ENCODE measurements at places on chromosomes 7 and 10.

GRCh38 chr10:62671104-62671503 lies 133.4 kb upstream of the ADO start:
- DNase-seq = no peak

GRCh38 chr10:29701306-29701705 lies 66.5 kb upstream of the SVIL start:
- no peak for DNase-seq

- no peak for DNase-seq
Observed at GRCh38 chr10:100978121-100978900, 9.0 kb downstream of the MRPL43 start.

DNA sequence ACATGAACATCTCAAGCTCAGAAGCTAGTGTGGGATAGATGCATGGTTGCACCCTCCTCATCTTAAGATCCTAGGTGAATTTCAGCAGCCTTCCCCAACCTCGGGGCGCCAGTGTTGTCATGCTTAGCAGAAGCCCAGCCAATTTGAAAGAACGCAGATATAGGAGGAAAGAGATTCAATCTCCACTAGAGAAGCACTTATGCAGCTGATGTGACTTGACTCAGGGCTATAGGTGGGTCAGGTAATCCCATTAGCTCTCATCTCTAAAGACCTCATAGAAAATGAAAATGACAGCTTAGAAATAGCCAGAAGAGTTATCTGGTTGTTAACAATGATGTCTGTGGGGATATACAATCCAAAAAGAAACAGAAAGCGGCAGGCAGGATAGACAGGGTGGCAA lies 310.5 kb downstream of the GPAM start:
- DNase-seq = no peak

DNA sequence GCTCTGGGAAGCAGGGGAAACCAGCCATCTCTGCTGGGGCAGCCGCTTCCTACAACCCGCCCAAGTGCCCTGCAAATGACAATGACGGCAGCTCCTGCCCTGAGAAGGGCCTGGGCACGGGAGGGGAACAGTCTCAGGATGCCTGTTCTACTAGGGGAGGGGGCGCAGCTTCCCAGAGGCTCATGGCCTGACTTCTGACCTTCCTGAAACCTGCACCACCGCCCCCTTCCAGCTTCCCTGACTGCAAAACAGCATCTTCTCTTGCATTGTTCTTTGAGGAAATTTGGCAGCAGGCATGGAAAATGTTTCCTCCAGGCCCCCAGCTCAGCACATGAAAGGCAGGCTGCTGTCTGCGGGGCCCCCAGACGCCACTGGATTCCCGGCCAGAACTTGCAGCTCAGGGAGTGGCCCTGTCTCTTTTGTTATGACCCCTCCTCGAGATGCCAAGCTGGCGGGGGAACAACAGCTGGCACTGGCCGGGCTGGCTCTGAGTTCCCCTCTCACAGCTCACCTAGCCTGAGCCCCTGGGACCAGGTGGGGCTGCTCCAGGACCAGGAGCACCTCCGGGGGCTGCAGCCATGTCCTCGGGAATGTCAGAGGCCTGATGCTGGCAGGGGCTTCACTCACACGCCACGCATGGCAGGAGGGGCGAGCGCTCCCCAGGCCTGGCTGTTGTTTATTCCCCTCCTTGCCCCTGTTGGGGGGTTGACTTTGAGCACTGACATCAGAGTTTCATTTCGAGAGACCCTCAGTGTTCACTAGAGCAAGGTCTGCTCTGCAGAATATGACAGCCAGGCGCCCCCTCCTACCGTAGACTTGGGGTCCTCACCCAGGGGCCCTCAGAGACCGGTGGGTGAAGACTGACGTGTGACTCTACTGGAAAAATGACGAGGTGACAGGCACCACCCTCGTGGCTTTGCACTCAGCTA lies 62.7 kb downstream of the CALML3 start:
- DNase-seq = no peak

DNA sequence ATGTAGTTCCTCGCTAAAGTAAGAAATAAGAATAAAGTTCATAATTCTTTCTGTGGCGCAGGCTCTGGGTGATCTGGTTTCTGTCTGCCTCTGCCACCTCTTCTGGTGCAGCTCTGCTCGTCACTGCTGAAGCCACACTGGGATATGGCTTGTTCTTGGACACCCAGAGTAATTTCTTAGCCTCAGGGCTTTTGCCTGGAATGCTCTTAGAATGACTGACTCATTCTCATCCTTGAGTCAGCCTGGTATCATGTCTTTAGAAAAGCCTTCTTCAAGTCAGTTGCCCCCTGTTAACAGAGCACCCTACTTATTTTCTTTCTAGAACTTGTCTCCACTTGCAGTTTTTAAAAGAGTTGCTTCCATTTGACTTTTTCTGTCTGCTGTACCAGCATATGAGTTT lies 2.0 kb downstream of the ZSCAN25 start:
- DNase-seq = peak; percentile 73

- no peak for DNase-seq
Observed at GRCh38 chr7:114150689-114151088, 231.9 kb upstream of the PPP1R3A start.

DNA sequence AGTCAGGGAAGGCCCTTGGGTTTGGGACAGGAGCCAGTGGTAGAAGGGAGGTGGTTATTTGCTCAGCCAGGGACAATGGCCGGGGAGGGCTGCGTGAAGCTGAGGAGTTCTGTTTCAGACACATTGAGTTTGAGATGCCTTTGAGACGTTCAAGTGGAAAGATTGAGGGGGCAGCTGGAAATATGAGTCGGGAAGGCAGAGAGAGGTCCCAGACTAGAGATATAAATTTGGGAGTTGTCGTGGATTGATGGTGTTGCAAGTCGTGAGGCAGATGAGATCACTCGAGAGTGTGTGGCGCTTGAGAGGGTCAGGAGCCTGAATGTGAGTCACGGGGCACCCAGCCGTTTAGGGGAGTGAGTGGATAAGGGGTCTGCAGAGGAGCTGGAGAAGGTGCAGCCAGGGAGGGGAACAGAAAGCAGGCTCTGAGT lies 73.3 kb downstream of the ZMIZ1 start:
- DNase-seq = peak; percentile 45

DNA sequence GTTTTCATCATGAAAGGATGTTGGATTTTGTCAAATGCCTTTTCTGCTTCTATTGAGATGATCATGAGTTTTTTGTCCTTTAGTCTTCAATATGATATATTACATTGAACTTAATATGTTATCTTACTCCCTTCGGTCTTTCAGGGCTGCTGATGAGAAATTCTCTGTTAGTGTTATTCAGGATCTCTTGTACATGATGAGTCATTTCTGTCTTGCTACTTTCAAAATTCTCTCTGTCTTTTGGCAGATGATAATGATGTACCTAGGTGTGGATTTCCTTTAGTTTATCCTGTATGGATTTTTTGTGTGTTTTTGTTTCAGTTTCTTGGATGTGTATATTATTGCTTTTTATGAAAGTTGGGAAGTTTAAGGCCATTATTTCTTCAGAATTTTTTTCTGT lies 320.9 kb upstream of the NPSR1 start:
- DNase-seq = no peak

DNA sequence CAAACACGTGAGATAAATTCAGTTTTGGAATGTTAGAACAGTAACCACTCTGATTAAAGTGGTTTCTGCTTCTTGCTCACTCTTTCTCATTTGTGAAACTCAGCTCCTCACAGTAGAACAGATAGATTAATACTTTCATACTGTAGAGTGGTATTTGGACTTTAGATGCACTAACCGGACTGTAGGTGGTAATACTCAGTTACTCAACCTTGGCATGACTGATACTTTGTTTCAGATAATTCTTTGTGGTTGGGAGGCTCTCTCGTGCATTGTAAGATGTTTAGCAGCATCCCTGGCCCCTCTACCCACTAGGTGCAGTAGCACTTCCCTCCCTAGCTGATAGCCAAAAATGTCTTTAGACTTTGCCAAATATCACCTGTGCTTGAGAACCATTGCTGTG lies 37.6 kb downstream of the MCU start:
- DNase-seq = peak; percentile 37

DNA sequence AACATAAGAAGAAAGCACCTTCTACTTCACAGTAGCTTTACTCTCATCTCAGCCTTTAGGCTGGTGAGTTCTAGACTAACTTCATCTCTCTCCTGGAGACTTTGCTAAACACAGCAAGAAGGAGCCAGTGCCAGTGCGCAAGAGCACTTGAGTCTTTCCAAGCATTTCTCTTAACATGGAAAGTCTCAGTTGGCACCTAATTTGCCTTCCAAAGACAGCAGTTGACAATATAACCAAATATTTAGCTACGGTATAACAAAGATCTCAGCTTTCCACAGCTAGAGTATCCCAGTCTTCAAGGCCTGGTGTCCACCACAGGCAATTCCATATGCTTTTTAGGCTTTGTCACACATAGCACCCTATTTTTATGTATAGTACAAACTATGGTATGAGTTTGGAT lies 1204.9 kb downstream of the CNTNAP2 start:
- no peak for DNase-seq

GRCh38 chr7:96558530-96558929 lies 151.1 kb downstream of the SEM1 start:
- no peak for DNase-seq
